NCI-H82 (cell line): ENCODE measurements at places on chromosomes 3 and 15.

GRCh38 chr15:75554717-75555116, 24.4 kb downstream of the PTPN9 start:
- peak; percentile 23 for DNase-seq

- DNase-seq: no peak
Measured at GRCh38 chr3:132758740-132759139, 36.5 kb upstream of the NPHP3 start.

- no peak for DNase-seq
Measured at GRCh38 chr3:36318621-36319200, 61.6 kb upstream of the STAC start.

DNA sequence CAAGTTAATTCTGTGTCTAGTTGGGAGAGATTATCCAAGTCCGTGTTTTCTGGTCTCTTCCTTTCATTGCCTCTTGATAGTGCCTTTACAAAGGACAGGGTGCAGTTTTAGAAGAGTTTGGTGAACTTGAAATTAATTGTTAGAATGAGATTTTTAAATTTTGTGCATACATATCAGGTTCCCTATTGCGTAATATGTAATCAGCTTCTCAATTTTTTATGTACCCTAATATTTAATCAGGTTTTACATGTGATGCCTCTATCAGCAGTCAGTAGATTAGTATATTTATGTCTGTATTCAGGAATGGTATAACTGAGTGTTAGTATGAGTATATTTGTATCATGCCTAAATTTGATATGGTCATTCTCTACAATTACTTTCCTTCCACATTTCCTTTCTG, 4.9 kb downstream of the SEC62 start:
- DNase-seq: no peak

GRCh38 chr3:27533718-27534573, 49.8 kb upstream of the SLC4A7 start:
- DNase-seq: no peak

DNA sequence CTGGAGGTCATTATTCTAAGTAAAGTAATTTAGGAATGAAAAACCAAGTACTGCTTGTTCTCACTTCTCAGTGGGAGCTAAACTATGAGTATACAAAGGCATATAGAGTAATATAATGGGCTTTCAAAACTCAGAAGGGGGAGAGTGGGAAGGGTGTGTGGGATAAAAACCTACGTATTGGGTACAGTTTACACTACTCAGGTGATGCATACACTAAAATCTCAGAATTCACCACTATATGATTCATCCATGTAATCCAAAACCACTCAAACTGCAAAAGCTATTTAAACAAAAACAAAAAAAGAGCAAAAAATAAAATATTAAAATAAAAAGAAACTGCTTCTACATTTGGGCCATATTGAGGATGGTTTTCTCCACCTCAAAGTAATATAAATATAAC, 623.3 kb downstream of the NSUN3 start:
- DNase-seq: no peak

GRCh38 chr3:168117853-168118313, 22.2 kb upstream of the GOLIM4 start:
- DNase-seq: no peak

DNA sequence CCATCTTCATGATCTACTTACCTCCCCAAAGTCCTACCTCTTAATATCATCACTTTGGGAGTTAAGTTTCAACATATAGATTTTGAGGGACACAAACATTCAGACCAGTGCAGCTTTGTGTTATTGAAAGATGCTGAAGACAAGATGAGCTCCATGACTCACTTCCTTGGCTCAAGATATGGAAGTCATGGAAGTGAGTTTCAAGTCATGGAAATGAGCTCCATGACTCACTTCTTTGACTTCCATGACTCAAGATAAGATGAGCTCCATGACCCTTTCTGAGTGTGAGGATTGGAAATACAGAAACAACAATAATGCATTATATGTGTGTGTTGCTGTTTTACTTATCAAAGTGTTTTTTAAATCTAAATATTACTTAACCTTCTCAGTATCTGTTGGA, 170.2 kb upstream of the TPRG1 start:
- no peak for DNase-seq

DNA sequence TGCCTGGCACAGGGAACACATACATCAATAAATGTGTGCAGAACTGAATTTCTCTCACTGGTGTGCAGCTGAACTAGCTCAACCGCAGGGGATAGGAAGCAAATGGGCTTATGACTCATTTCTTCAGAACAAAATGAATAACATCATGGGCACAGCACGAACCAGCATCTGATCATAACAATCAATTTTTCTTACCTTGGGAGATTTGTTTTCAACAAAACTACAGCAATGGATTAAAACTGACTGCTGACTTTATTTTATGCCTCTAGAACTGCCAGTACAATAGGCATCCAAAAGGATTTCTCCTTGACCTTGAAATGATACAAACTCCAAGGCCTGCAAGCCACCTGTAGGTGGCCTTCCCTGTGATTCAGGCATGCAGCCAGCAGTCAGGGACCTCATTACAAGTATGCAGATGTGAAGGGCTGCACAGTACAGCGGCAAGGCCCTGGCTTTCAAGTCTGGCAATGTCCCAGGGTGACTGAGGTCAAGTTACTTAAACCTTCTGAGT, 26.1 kb downstream of the TAMM41 start:
- DNase-seq: peak; percentile 11

- DNase-seq: no peak
Measured at GRCh38 chr15:25243800-25244097, 195.1 kb downstream of the UBE3A start.

DNA sequence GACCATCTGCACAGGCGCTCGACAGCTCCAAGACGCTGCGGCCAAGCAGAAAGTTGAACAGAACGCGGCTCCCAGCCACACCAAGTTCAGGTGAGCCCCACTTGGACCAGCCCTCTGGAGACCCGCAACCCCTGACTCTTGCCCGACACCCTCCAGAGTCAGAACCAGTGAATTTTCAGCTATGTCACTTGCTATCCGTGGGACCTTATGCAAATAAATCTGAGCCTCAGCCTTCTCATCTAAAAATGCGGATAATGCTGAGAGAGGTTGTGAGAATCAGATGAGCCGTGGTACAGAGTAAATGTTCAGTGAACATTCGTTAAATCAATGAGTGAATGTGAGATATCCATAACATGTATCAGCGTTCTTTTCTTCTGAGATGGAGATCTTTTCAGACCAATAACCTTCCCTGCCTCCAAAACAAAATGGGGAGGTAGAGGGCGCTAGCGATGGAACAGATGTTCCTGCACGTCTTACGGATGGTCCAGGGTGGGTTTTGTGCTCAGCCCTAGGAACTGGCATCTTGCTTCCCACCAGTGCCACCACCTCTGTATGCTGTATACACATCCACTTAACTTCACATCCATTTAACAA, 524 bp downstream of the MRPS11 start:
- DNase-seq: peak; percentile 73

- no peak for DNase-seq
Measured at GRCh38 chr3:13113346-13114330, 40.4 kb upstream of the IQSEC1 start.
